NCI-H187 treated with DMSO at 0.1 percent for 48 hours (cell line): ENCODE measurements at places on chromosomes 5 and 9.

DNA sequence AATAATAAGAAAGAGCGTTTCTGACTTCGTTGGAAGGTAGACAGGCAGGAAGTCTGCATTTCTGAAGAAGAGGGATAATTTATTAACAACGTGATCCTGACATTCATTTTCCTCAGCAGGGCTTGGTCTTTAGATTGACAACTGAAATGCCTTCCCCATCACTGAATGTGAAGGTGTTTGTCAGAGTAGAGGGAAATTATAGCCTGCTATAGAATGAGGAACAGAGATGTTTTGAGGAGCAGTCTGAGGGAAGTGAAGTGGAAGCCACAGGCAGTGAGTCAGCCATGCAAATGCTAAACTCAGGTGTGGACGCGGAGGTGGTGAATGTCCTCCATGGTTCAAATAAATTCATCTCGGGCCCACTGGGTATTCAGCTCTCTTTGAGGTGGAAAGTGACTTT, 30.5 kb downstream of the C7 start:
- DNase-seq = no peak

DNA sequence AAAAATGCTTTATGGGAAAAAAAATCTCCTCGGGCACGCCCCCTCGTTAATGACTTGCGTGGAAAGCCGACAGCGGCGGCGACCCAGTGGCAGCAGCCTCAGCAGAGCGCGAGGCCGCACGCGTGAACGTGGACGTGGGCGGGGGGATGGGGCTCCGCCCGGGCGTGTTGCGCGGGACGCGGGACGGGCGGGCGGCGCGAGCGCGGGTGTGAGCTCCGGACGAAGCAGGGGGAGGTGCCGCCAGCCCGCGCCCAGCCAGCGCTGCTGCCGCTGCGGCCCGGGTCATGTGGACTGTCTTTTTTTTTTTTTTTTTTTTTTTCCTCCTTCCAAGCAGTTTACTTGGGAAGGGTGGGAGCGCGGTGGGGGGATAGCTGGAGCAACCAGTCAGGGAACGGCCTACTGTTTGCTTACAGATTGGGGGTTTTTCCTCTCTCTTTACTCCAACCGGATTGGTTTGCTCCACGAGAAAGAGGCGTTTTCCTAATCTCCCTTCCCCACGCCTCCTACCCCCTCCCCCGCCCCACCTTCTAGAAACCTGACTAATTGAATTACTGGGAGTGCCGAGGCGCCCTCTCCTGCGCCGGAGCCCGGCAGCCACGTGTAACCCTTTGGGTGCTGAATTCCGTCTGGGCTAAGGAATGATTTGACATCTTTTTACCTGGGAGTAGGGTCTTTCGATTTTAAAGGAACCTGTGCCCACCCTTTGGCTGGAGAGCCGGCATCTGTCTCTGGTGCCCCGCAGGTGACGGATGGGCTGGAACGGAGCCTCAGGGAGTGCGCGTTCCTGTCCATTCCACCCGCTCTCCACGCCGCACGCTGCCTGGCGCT, 1.7 kb upstream of the EFNA5 start:
- DNase-seq = peak; percentile 93

DNA sequence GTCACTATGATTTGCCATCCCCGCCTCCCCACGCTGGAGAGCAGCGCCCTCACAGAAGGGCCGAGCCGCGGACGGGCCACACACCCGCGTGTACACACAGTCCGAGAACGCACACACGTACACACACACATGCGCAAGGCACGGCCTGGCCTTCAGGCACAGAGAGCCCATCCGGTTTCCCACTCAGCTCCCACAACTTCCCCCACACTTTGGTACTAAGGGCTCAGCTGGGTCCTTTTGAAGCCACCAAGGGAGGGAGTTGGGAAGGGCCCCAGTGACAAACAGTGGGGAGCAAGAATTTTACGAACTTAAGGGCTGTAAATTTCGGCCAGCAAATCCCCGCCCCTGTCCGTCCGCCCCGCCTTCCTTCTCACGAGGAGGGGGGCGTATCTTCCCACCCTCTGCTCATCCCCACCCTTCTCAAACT, 133.3 kb upstream of the HAND1 start:
- no peak for DNase-seq

DNA sequence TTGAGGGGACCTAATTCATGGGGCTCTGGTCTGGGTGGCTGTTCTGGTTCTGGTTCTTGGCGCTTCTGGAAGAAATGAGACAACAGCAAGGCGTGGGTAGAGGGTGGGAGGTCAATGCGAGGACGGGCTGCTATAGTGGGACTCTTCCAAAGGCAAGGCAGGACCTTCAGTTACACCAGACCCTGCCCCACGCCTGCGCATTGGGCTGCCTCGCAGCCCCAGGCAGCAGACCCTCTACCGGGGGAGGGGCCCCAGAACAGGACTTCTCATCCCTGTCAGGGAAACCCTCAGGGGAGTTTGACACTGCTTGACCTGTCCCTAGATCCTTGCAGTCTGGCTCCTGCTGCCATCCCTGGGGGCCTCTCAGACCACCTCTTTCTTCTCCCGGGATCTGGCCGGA, 18.5 kb downstream of the CCDC69 start:
- no peak for DNase-seq

GRCh38 chr9:137611623-137612609, 6.4 kb downstream of the ARRDC1 start:
- no peak for DNase-seq

GRCh38 chr9:94926431-94926800, 199.9 kb downstream of the AOPEP start:
- DNase-seq = no peak

DNA sequence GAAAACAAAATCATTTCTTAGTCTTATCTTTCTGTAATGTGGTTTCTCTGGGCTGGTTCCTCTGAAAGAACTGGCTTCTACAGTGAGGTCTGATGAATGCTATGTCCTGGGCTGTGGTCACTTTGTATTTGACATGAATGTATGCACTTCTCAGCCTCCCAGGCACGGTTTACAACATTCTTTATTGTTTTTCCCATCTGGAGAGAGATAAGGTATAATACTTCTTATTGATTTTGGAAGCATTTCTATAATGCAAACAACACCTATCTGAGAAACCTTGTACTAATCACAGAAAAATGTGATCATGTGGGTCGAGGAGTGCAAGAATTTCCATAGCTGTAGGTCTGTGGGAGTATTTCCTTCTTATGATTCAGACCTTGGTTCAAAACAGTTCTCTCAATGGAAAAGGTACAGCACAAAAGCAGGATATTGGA, 46.9 kb downstream of the ACTBL2 start:
- no peak for DNase-seq

DNA sequence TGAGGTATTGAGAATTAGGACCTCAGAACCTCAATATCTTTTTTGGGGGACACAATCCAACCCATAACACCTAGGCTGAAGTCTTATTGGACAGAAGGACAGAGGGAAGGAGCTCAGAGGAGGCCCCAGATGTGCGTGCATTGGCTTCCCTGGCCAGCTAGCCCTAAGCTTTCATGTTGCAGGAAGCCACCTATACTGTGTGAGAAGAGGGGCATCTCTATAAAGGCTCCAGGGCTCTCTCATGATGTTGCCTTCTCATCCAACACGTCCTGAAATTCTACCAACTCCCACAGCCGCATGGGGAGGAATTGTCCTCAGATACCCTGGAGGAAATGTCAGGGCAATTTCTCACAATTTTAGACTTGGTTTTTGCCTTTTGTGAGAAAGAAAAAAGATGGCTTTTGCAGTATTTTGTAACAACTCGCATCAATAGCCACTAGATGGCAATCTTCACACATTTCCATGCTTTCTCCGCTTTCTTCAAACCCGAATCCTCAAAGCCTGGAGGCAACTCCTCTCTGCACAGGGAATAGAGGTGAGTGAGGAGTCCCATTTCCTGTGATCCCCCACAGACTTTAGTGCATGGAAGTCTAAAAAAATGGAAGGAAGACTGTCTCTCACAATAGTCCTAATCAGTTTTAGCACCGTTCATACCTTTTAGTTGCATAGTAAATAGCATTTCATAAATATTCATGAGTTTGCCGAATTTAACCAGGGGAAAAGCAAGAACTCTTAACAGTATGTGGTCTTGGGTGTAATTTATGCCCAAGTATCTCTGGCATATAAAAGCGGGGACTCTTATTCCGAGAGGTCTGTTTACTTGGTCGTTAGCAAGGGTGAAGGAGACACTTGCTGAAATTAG, 7.4 kb upstream of the PPP3R2 start:
- no peak for DNase-seq

- DNase-seq = no peak
Observed at GRCh38 chr9:29208670-29209069, 1635.4 kb upstream of the C9orf72 start.

DNA sequence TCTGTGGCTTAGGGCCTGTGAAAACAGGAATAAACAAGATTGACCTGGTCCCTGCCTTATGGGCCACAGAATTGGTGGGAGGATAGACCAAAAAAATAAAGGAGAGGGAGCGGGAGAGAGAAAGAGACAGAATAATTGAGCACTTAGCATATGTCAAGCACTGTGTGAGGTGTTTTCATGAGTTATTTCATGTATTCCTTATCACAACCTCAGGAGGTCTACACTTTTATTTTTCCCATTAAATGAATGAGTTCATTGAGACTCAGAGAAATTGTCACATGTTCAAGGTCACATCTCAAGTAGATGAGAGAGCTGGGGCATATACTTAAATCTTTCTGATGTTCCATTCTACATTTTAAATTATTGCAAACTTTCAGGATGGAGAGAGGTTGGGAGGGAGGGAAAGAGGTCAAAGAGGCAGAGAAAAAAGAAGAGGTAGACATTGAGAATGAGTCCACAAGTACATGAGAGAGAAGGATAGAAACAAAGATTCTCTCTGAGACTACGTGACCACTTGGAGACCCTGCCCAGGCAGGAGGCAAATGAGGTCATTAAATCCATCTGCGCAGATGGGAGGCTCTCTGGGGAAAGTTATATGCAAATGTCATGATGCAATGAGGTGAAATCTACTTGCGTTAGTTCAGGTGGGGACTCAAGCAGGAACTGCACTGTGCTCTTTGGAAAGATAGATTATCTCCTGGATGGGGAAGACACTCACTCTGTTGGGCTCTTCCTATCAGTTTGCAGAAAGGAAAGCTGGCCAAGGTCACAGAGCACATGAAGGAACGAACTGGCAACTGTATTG, 241.5 kb downstream of the PAPPA start:
- DNase-seq = no peak

- no peak for DNase-seq
Observed at GRCh38 chr9:93586290-93587057, 10.1 kb downstream of the PHF2 start.

- DNase-seq = no peak
Observed at GRCh38 chr9:136119061-136119882, 597 bp upstream of the TMEM250 start.

- DNase-seq = no peak
Observed at GRCh38 chr5:168734620-168735300, 155.6 kb upstream of the PANK3 start.

DNA sequence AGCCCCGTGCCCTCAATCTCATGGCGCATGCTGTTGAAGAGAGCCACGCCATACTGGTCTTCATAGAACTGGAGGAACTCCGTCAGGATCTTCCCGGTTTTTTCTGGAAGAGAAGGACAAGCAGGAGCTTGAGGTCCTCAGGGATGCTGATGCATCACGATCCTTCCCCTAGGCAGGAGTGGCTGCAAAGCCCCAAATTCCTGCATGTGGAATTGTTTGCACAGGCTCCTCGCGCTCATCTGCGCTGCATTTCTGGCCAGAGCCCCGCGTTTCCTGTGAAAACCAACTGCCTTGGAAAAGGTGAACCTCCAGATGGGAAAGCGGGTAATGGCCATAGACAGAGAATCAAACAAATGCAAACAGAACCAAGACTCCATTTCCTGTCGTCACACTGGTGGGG, 80.4 kb downstream of the LRSAM1 start:
- DNase-seq = no peak

DNA sequence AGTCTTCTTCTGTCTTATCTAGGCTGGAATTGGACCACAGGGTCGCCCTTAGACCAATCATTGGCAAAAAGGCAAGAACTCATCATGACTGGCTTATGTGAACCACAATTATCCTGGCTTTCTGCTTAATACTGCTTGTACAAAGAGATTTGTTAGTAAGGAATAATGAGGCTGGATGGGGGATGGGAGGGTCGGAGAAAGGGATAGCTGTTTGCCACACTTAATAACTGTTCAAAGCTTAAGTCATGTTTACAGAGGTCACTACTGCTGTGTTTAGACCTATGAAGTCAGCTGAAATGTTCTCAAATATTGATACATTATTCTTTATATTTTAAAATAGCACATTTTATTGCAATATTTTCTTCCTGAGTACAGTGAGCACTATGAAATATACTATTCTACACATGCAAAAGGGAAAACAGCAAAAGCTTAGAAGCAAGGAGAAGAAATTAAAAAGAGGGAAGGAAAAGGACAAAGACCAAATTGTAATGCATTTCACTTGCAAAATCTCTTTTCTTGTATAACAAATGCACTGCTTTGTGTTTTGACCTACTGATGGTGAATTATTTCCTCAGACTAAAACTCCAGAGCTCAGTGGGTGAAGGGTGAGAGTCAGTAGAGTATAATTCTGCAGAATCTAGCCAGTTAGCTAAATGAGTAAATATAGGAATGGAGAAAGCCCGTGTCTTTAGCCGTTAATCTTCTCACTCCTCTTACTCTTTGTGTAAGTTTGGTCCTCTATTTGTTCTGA, 404.9 kb upstream of the ZNF608 start:
- DNase-seq = no peak

GRCh38 chr9:116686693-116687073, 422 bp upstream of the TRIM32 start:
- DNase-seq = no peak

GRCh38 chr5:78280261-78280660, 14.2 kb downstream of the AP3B1 start:
- DNase-seq = no peak

DNA sequence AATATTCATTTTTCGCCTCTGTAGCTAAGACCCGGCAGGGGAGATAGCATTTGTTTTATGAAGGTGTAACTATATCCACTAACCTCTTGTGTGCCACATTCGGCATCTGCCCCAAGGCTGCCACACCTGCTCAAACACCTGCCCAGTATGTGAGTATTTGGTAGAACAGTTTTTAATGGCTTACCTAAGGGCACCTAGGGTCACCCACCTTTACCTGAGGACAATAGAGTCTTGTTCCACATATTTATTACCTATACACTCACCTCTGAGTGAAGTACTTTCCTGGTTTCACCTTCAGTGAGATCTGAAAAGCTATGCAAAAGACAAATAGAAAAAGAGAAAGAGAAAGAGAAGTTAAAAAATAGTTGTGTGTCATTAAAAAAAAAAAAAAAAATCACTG, 68.0 kb upstream of the PIP5K1B start:
- peak; percentile 20 for DNase-seq

- DNase-seq = no peak
Observed at GRCh38 chr5:50441493-50441955, 436 bp upstream of the EMB start.

DNA sequence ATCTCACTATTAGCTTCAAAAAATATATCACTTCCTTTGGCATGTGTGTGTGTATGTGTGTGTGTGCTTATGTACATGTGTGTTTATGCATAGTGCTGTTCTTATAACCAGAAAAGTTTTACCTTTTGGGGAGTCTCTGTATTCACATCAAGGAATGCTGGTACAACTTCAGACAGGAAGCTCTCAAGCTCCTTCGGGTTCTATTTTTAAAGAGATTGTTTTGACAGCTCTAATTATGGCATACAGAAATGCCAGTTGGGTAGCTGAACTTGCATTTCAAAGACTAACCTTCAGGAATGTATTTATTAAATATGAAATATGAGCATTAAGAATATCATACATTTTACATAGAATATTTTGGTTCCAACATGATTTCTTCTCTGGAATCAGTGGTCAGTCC, 163.1 kb downstream of the DTWD2 start:
- DNase-seq = no peak

- DNase-seq = no peak
Observed at GRCh38 chr9:128091144-128091543, 23.1 kb downstream of the SLC25A25 start.

- no peak for DNase-seq
Observed at GRCh38 chr9:81227507-81228245, 461.7 kb downstream of the TLE1 start.
